ENCODE measurements at places on chromosomes 1 and 21. TPM values are rescaled to one million over a fixed set of nuclear protein-coding genes. Genes with fewer than 3 reads are reported as not detected.

- no peaks in the 10 kb centered on the region for H3K36me3 ChIP-seq
These were observed 38.6 kb upstream of the PLA2G4A start for GRCh38 chr1:186790101-186790500.

TMEM234 gene
- 10.9 TPM for total RNA-seq

GRCh38 chr1:162674034-162674608 lies 41.9 kb downstream of the DDR2 start:
- H3K27me3 ChIP-seq, result no peaks in the 10 kb centered on the region
- no peak for DNase-seq
- H3K4me3 ChIP-seq, result no peak overlapping the region
- no peak overlapping the region for H3K27ac ChIP-seq
- no peaks in the 10 kb centered on the region for H3K4me1 ChIP-seq

GRCh38 chr1:214400131-214400530 lies 119.2 kb downstream of the SMYD2 start:
- H3K36me3 ChIP-seq, result no peaks in the 10 kb centered on the region
- no peaks in the 10 kb centered on the region for H3K4me1 ChIP-seq
- DNase-seq, result no peak
- H3K27me3 ChIP-seq, result no peaks in the 10 kb centered on the region
- H3K4me3 ChIP-seq, result no peak overlapping the region

DNA sequence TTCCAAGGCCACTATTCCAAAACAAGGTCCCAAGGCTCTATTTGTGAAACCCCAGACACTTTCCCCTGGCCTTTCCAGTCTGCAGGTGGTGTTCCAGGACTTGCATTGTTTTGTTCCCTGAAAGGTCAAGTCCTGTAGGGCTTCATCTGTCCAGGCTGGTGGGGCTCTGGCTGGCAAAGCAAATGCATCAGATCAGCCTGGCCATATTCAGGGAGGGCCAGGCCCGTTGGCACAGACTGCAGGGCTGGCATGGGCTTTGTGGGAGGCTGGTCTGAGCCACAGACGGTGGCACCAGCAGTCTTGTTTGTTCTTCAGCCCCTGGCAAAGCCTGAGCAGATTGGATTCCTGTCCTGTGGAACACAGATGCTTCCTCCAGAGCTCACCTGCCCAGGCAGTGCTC lies 93.0 kb downstream of the SPATA46 start:
- H3K36me3 ChIP-seq, result no peaks in the 10 kb centered on the region
- H3K4me1 ChIP-seq, result no peaks in the 10 kb centered on the region
- no peaks in the 10 kb centered on the region for H3K27me3 ChIP-seq
- no peak overlapping the region for H3K4me3 ChIP-seq
- no peak for DNase-seq

- H3K27ac ChIP-seq, result no peak overlapping the region
- DNase-seq, result no peak
- no peaks in the 10 kb centered on the region for H3K27me3 ChIP-seq
- no peaks in the 10 kb centered on the region for H3K36me3 ChIP-seq
- no peaks in the 10 kb centered on the region for H3K4me1 ChIP-seq
These were observed 99.3 kb downstream of the FMN2 start for GRCh38 chr1:240190881-240191401.

- no peak for DNase-seq
- H3K27me3 ChIP-seq, result no peaks in the 10 kb centered on the region
- H3K4me3 ChIP-seq, result no peak overlapping the region
- H3K4me1 ChIP-seq, result peaks cover 26% of the 10 kb centered on the region
- no peak overlapping the region for H3K27ac ChIP-seq
These were observed 51.0 kb downstream of the AHDC1 start for GRCh38 chr1:27552911-27553420.

SORT1 gene
- 3.0 TPM for total RNA-seq

ALG6 gene
- 24.6 TPM for total RNA-seq

GRCh38 chr1:234149217-234149616 lies 224.0 kb upstream of the COA6 start:
- no peaks in the 10 kb centered on the region for H3K4me1 ChIP-seq
- DNase-seq, result no peak
- no peaks in the 10 kb centered on the region for H3K27me3 ChIP-seq
- no peak overlapping the region for H3K27ac ChIP-seq

DNA sequence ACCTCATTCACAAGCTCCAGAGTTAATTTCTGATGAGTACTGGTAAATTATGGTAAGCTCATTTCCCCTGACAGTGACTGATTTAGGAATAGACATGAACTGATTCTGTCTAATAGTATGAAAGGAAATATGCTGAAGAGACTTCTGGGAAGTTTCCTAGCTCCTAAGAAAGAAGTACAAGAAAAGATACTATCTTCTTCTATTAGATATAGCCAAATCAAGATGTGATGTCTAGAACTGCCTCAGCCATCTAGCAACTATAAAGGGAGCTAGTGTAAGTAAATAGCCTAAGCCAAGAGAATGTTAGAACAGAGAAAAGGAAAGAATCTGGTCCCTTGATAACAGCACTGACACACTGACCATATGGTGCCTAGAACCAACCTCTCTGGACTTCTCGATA lies 10.7 kb upstream of the PHTF1 start:
- no peaks in the 10 kb centered on the region for H3K27me3 ChIP-seq
- H3K36me3 ChIP-seq, result peaks cover 20% of the 10 kb centered on the region
- H3K27ac ChIP-seq, result no peak overlapping the region
- no peak for DNase-seq

- peak overlapping the region; percentile 61 for H3K4me3 ChIP-seq
- H3K27ac ChIP-seq, result no peak overlapping the region
- no peaks in the 10 kb centered on the region for H3K27me3 ChIP-seq
- H3K36me3 ChIP-seq, result no peaks in the 10 kb centered on the region
These were observed 27.0 kb upstream of the PRSS38 start for GRCh38 chr1:227788271-227789083.

DNA sequence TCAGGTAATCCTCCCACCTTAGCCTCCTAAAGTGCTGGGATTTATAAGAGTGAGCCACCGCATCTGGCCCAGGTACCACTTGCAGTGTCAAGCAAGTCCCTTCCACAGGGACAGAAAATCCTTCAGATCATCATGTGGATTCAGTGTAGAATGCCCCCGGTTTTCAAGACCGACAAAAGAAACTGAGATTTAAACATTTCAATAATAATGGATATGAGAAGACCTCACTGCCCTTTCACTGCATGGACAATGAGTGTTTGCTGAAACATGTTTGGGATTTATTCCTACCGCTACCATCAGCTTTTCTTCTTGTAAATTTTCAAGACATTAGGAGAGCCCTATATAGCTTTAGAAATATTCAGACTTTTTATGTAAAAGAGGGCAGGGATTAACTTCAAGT lies 41.5 kb downstream of the HTR6 start:
- H3K4me3 ChIP-seq, result no peak overlapping the region
- H3K27me3 ChIP-seq, result no peaks in the 10 kb centered on the region
- H3K4me1 ChIP-seq, result peaks cover 12% of the 10 kb centered on the region

GRCh38 chr1:13674377-13674776 lies 25.6 kb upstream of the PRDM2 start:
- H3K36me3 ChIP-seq, result no peaks in the 10 kb centered on the region
- DNase-seq, result no peak
- no peak overlapping the region for H3K4me3 ChIP-seq

RBM11 gene
- 1.9 TPM for total RNA-seq

TGFBR3 gene
- 29.9 TPM for total RNA-seq

- H3K4me3 ChIP-seq, result no peak overlapping the region
- H3K36me3 ChIP-seq, result no peaks in the 10 kb centered on the region
- H3K27ac ChIP-seq, result no peak overlapping the region
- H3K27me3 ChIP-seq, result no peaks in the 10 kb centered on the region
These were observed 147.3 kb upstream of the CD34 start for GRCh38 chr1:208058267-208058666.

SH2D1B gene
- not detected for total RNA-seq

DNA sequence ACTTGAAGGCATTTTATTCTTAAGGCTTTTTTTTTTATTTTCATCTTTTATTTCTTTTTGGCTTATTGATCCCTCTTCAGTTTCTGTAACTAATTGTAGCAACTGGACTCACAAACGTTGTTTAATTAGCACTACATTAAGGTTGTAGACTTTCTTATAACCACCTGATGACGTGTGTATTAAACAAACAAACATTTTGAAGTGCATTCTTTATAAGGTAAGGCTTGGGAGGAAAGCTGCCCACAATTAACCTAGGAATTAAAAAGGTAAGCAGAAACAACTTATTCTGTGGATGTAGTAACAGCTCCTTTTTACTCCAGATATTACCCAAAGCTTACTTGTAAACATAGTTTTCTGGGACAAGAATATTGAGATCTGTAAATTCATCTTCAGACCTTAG lies 55.0 kb downstream of the CAMSAP2 start:
- no peak overlapping the region for H3K4me3 ChIP-seq
- H3K27ac ChIP-seq, result no peak overlapping the region
- no peaks in the 10 kb centered on the region for H3K4me1 ChIP-seq
- H3K36me3 ChIP-seq, result no peaks in the 10 kb centered on the region
- DNase-seq, result no peak

- no peaks in the 10 kb centered on the region for H3K36me3 ChIP-seq
- H3K27me3 ChIP-seq, result no peaks in the 10 kb centered on the region
- H3K27ac ChIP-seq, result no peak overlapping the region
- no peaks in the 10 kb centered on the region for H3K4me1 ChIP-seq
These were observed 716.9 kb downstream of the ADGRL2 start for GRCh38 chr1:82517586-82517985.

HSD11B1 gene
- 0.59 TPM for total RNA-seq

DNA sequence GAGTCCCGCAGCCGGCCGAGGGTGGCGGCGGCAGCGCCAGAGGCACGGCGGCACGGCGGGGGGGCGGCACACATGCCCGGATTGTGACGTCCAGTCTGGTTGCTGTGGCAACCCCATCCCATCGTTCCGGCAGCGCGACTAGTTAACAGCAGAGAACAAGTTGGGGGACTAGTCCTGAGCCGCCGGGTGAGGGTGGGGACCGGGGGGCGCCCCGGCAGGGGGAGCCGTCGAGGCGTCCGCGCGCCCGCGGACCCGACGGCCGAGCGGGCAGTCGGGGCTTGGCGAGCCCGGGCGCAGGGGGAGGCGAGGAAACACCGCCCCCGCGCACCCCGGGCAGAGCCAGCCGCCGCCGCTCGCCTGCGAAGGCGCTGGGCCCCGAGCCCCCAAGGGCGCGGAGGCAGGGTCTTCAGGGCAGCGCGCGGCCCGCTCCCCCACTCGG lies at the start of gene CHD5:
TSS of gene CHD5 (minus strand) at position 54 of the 439 bp plus-strand sequence. CDS start 298 bp downstream, outside the sequence.
- DNase-seq, result no peak
- H3K4me3 ChIP-seq, result no peak within 1 kb of the TSS
- H3K27ac ChIP-seq, result no peak within 1 kb of the TSS
- H3K27me3 ChIP-seq, result peaks cover 13% of the 10 kb centered on the region
- H3K36me3 ChIP-seq, result no peaks in the 10 kb centered on the region

- no peaks in the 10 kb centered on the region for H3K27me3 ChIP-seq
- DNase-seq, result no peak
- H3K4me1 ChIP-seq, result no peaks in the 10 kb centered on the region
These were observed 3.0 kb downstream of the CFHR3 start for GRCh38 chr1:196777603-196778002.

LHX4 gene
- not detected for total RNA-seq

DNA sequence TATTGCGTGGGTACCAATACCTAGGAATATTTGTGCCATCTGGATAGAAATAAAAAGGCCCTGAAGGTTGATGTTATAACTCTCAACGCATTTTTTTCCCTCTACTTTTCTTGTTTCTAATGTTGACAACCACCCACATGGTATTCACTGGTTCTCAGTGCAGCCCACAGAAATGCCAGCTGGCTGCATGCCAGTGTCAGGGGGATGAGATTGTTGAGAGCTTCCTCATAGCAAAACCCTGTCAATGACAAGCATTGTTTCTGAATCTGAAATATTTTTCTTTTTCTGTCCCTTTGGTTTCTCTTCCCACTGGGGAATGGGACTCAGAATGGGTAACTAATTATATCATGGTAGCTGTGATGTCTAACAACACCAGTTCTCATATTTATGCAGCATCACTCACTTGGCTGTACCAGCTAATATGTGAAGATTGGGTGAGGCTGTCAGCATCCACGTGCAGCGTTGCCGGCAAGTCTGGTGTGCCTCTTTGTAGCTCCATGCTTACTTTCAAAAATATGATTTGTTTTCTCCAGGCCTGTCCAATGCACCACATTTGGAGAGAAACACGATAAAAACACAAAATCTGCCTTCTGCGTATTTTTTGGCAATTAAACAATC lies 284.6 kb downstream of the PTBP2 start:
- H3K36me3 ChIP-seq, result no peaks in the 10 kb centered on the region
- no peaks in the 10 kb centered on the region for H3K4me1 ChIP-seq
- no peak for DNase-seq
- H3K4me3 ChIP-seq, result no peak overlapping the region

All from CD8-positive, alpha-beta memory T cell (primary cell).